Endodermal cell (in vitro differentiated cells): ENCODE measurements at places on chromosomes 13 and 19.

DNA sequence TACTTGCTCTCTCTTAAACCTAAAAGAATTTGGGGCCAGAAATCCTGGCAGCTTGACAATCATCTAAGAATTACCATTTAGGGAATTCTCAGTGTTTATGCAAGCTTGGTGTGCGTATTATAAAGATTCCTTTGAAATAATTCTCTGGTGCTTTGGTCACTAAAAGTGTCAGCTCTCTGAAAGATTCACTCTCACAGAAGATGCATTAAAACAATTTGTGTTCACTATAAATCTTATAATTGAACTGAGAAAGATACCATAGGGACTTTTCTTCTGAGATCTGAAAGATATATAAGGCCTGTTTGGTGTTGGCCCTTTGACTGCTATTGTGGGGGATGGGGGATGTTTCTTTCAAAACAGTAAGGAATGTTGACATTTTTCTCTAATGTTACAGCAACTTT is 27.3 kb downstream of the EPSTI1 start:
- no peak for DNase-seq

DNA sequence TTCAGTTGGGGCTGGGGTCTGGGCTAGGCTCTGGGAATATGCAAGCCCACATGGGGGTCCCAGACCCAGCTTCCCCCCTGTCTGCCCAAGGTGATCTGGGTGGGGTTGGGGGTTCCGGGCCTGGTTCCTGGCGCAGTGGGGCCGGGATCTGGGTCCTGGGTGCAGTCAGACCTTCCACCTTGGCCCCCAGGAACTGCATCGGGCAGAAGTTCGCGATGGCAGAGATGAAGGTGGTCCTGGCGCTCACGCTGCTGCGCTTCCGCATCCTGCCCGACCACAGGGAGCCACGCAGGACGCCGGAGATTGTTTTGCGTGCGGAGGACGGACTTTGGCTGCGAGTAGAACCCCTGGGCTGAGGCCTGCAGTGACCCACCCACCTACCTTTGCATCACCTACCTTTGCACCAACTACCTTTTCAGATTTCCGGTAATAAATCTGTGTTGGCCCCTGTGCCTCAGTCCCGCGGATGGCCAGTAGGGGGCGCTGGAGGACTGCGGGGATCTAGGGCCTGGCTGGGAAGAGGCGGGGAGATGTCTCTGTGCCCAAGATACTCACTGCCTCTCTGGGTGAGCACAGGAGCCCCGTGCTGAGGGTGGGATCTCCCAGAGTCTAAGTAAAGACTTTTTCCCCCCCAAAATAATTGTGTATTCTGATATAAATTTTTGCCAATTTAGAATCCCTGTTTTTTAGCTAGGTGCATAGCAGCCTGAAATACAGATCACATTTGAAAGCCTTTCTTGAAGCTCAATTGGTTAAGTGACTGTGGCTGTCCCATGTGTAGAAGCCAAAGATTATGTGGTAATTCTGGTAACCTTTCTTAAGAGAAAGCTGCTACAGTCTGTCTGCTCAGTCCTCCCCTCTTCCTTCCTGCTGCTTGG is 11.5 kb upstream of the CYP4F3 start:
- peak; percentile 93 for DNase-seq

DNA sequence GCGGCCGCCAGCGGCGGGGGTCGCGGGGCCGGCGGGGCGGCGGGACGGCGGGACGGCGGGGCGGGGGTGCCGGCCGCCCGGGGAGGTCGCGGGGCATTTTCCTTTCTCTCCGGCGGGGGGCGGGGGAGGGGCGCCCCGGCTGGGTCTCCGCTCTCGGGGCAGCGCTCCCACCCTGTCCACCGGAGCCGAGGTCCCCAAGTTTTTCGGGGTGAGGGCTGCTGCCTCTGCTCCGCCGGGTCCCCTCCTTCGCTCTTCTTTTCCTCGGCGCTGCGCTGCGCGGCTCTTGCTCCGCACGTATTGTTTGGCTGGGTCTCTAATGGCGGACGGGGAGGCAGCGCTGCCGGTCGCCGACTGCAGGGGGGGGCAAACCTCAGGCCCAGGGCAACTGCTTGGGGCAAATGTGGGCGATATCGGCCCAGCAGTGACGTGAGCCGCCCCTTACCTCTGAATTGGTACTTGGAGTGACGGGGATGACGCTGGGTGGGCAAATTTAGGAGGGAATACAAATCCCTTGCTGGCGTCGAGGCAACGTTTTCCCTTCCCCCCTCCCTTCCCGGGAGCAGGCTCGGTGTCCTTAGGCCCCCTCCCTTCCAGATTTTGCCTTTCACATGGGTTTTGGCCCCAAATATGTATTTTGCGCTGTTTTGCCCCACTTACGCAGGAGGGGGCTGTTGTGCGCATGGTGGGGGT is 759 bp downstream of the ZMYM2 start:
- peak; percentile 85 for DNase-seq

- no peak for DNase-seq
Observed at GRCh38 chr13:110413016-110413675, 106.1 kb downstream of the COL4A2 start.

GRCh38 chr13:22812793-22813192 is 368.0 kb upstream of the SGCG start:
- no peak for DNase-seq

GRCh38 chr19:19145684-19146608 is 7.7 kb upstream of the TMEM161A start:
- peak; percentile 97 for DNase-seq

GRCh38 chr19:11115042-11115441 is 25.8 kb downstream of the LDLR start:
- DNase-seq = no peak

- DNase-seq = no peak
Observed at GRCh38 chr19:6608940-6609339, 18.0 kb upstream of the CD70 start.

- DNase-seq = peak; percentile 91
Observed at GRCh38 chr19:8334458-8335342, 8.4 kb downstream of the KANK3 start.

GRCh38 chr19:16519230-16519687 is 23.0 kb downstream of the CHERP start:
- DNase-seq = no peak

- DNase-seq = no peak
Observed at GRCh38 chr13:40756042-40756441, 14.9 kb downstream of the MRPS31 start.

DNA sequence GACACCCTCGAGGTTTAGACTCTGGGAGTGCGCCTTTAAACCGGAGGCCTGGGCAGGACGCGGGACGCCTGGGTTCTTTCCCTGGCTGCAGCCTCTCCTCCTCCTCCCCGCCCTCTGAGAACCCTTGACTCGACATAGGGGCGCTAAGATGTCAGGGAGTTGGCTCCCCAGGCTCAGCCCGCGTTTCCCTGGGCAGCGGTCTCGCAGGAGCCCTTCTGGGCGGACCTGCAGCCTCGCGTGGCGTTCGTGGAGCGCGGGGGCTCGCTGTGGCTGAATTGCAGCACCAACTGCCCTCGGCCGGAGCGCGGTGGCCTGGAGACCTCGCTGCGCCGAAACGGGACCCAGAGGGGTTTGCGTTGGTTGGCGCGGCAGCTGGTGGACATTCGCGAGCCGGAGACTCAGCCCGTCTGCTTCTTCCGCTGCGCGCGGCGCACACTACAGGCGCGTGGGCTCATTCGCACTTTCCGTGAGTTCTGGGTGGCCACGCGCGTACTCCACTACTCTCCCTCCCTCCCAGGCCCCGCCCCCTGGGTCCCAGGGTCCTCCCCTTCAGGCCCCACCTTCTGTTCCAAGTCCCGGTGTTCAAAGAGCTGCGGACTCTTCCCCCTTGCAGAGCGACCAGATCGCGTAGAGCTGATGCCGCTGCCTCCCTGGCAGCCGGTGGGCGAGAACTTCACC is 1.3 kb downstream of the ICAM5 start:
- DNase-seq = peak; percentile 82

DNA sequence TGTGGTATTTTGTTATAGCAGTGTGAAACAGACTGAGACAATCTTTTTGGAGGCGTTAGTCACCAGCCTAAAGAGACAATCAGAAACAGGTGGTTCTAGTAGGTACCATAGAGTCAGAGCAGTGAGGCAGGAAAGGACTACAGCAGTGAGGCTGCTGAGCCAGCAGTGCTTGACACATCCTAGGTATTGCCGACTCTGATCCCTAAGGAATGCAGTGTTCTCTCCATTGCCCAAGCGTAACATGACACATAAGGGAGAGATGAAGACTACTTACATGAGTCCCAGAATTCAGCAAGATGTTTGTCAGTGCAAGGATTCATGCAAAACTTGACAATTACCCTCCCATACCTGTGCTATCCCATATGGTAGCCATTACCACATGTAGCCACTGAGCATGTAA is 62.4 kb upstream of the XPO4 start:
- no peak for DNase-seq
